ENCODE measurements at places on chromosomes 3 and 15.

- DNase-seq: no peak
Observed at GRCh38 chr3:139506766-139507165, 30.4 kb upstream of the RBP2 start.

DNA sequence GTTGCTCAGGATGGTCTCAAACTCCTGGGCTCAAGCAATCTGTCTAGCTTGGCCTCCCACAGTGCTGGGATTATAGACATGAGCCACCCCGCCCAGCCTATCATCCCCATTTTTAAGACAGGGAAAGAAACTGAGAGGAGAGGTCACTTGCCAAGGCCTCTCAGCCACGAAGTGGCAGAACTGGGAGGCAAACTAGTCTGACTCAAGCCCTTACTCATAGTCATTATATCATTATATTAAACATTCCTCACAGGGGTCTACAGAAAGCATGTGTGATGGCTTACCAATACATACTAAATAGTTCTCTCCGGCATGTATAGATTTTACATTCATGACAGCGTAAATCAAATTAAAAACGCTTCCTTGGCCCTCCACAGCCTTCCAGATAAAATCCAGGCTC, 62.0 kb upstream of the ZBTB38 start:
- DNase-seq: no peak

DNA sequence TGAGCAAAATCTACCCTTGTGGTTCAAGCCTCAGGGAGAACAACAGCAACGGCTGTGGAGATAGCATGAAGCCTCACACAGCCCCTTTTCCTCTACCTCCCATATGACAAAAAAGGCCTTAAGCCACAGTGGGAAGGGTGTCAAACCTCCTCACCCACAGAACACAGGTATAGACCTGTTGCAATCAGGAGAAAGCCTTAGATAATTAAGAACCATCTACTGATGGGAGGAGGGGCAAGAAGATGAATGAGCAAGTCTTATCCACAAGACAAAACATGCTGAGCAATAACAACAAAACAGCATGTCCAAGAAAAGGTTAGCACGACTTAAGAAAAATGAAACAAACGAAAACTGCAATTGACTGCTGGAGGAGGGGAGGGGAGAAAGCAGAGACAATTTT, 272.9 kb upstream of the BCHE start:
- DNase-seq: no peak

DNA sequence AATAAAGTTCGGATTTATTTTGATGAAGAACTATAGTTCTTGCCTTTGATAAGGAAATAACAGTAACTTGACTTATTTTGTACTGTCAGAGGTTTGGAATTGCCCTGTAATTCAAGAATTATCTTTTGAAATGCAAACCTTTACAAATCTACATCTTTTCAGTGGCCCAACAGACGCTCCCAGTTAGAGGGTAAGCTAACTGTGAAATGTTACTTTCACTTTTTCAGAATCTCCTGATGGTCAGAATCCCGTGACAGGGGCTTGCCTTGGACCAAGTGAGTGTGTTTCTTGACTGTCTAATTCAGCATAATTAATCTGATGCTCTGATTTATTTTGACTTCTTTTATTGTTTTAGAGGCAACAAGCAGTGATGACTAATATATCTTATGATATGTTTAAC, 262.5 kb downstream of the PLOD2 start:
- no peak for DNase-seq

DNA sequence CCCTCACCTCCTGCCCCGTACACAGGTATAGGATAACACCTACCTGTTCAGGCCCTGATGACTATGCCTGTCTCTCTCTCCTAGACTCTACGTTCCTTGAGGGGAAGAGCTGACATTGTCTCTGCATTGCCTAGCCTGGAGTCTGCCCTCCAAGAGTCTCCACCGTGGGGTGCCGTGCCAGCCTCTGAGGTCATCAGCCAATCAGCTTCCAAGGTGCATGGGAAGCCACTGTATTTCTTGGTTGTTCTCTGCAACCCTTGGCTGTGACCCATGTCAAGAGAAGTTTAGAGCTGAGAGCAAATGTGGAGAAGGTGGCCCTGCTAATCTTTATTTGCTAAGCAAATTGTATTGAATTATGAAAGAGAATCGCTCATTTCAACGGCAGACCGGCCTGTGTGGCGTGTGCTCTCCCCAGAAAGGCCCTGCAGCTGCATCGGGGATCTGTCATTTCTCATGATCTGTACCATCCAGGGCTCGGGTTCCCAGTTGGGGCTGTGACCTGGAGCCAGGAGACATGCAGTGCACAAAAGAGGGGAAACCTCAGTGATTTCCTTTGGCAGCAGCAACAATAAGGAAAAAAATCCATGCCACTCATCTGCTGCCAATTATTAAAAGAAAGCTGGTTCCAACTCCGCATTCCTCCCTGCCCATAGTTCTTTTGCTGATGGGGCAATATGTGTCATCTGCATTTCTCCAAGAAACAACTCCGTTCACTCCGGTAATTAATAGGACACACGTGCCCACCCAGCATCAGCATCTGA, 182.2 kb downstream of the MEGF11 start:
- DNase-seq: no peak

DNA sequence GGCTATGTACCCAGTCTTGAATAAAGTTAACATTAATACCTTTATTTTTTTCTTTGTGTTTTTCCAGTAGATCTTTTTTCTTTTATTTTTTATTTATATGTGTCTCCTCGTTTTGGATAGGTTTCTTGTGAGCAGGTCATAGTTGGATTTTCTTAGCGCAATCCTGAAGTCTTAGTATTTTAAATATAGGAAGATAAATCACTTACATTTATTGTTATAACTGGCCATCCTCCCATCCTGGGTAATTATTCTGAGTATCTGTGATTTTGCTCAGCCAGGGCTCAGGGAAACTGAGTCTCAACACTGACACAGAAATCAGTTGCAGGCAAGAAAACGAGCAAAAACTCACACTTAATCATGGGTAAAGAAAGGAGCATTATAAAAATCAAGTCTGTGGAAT, 11.6 kb upstream of the SLCO3A1 start:
- no peak for DNase-seq

DNA sequence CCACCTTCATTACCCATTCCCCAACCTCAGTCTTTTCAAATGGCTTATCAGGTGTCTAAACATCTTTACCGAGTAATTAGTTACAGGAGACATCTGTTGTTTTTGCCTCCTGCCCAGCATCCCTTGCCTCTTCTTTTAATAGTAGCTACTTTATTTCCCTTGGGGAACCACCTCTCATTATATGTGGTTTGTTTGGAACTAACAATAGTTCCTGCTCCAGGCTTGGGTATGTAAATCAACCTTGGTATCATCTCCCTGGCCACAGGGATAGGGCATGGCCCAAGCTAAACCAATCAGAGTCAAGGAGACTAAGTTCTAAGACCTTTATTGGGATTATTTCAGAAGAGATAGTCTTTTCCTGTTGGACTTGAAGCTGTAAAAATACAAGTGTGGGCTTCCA, 76.6 kb downstream of the ETV5 start:
- DNase-seq: no peak

DNA sequence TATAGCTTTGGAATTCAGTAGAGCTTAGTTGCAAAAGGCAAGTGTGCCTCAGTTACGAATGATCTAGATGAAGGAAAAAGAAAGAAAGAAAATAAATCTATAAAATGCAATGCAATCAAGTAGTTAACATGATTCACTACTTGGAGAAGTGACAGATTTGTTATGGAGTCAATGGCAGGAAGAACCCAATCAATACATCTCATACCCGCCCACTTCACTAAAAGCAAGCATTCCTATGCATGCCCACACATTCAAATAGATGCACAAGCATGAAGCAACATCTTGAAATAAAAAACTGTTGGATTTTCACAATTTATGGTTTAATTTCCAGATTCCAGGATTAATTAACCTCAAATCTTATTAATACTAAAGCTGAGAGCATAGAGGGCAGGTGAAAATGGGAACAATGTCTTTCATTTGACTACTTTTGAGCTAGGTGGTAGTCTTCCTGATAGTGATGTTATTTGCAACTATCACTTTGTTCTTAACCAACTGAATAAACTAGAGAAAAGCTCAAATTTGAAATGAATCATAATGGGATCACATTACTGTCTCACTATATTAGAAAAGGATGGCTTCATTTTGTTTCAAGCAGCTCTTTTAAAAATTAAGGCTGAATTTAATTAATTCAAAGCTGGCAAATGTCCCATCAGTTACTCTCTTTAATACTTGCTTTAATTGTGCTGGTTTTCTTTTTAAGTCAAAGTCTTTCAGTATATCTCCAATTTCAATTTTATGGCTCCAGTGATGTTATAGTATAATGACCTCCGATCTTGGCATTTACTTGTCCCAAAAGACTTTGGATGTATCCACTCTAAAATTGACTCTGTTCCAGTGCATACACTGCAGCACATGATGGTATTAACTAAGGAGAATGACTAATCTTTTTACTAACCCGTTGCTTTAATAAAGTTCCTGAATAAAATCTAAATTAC, 46.7 kb upstream of the CCDC50 start:
- no peak for DNase-seq
